Astrocyte of the cerebellum (primary cell): ENCODE measurements at places on chromosomes 4 and X.
A peak's percentile ranks its signal among the peaks of the same experiment; 100 is the strongest.

DNA sequence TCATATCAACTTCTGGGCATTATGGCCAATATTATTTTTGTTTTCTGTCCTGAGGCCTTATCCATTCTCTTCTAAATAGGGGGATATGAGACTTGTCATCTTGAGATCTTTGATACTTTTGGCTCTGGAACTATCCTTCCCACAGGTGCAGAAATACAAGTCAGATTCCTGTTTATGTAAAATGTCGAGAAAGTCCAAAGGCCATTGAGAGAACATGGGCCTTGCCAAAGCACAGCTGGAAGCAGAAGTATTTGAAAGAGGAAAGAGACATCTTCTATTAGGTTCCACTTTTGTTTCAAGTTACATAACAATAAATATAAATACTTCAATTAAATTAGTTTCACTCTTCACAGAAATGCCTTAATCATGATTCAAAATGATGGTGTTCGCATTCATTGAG is 20.8 kb upstream of the PRSS48 start:
- DNase-seq: no peak

DNA sequence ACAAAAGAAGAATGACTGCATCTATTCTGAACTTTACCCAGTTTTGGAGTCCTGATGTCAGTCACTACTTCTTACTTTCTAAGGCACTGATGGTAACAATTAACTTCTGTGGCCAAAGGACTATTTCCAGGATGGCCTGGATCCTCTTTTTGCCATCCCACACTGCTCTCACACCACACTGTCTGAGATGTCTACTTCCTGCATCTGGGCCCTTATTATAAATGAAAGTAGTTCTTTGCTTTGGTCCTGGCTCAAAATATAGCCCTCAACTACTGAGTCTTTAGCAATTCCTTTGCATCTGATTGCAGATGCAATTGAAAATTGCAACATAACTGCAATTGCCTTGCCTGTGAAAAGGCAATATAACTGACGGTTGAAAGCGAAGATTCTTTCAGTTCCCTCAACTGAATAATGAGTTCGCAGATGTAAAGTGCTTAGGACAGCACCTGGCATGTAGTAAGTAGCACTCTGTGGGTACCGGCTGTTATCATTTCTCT is 44.2 kb downstream of the COQ2 start:
- DNase-seq: no peak

GRCh38 chr4:153246446-153247115 is 42.3 kb downstream of the TRIM2 start:
- DNase-seq: no peak

- DNase-seq: peak; percentile 35
These were observed 45.8 kb downstream of the ANXA10 start for GRCh38 chr4:168138143-168138542.

DNA sequence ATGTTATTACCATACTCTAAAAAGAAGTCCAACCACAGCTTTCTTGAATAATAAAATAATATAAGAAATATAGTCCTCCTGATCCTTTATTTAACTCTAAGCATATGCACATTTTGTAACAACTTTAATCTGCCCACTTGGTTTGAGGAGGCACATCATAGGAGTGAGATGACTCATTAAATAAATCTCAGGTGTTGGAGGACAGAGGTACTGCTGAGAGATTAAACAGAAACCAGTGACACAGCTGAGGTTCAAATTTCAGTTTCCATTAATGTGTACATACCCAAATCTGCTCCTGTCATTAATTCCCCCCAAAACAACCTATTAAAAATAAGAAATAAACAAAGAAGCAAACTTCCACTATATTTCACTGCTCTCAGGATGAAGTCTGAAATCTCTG is 211.0 kb downstream of the KCTD8 start:
- DNase-seq: no peak

DNA sequence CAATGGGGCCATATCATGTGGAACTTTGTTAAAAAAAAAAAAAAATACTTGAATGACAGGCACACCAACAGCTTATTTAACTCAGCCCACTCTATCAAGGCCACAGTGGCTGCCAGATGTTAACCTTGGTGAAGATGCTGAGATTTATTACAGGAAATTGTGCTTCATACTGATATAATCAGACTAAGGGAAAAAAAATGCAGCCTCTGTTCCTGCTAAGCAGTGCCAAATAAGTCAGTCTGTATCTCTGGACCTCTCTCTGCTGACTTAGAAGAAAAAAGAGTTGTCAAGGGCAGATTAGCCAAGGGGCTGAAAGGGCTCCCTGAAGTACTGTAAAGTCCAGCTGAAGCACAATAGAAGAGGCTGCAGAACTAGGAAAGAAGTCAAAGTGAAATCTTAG is 677.7 kb upstream of the HTR2C start:
- no peak for DNase-seq

GRCh38 chr4:70721747-70722146 is at the start of gene RUFY3:
Gene RUFY3 (plus strand): TSS chr4:70721964. CDS start chr4:70722574, 610 bp downstream.
- DNase-seq: peak; percentile 93

DNA sequence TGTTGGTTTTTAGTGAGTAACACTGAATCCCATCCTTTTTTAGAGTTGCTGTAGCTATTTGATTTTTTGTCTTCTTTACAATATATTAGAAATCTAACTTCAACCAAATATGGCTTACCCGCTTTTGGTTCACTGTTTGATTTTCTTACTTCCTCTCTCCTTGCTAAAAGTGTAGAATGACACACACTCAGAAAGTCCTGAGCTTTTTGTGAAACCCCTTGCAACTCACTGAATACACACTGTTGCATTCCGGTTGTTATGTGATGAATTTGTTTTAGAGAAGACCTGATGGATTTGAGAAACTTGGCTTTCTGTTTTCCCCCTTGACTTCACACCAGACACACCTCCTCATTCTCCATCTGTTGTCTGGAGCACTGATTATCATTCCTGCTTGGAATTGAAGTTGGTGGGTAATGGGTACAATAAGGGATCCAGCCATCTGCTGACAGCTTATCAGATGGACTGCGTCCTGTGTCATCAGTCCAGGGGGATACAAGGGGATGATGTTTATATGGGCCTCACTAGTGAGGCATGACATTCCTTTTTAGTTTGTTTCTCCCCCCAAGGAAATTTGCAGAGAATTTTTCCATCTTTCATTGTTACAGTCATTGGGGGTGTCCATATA is 5.2 kb downstream of the TMEM164 start:
- no peak for DNase-seq

GRCh38 chrX:36528661-36529060 is 479.5 kb upstream of the FAM47C start:
- no peak for DNase-seq

DNA sequence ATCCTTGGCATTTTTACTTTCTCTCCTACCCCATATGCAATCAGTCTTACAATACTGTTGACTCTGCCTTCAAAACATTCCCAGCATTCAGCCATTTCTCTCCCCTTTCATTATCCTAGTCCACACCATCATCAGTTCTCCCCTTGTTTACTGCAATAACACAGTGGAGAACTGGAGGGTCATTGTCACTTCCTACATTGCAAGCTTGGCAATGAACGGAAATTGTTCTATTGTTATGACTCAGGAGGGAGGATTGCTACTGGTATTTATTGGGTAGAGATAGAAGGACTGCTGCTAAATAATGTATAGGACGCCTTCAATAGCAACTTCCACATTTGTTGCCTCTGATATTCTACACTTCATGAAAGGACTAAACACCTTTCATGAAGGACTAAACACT is 231.8 kb downstream of the BANK1 start:
- no peak for DNase-seq

DNA sequence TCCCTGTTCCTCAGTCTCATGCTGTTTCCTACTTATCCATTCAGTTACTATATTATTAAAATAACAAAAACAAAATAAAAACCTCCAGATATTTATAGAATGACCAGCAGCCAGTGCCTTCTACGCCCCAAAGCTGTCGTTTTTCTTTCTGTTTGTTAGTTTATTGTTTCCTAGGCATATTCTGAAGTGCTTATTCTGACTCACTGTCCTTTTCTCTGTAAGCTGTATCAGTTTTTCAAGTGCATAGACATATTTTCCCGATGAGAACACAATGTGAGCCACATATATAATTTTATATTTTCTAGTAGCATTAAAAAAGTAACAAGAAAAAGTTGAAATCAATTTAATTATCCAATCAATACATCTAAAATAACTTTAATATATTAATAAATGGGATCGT is 2158.6 kb upstream of the TENM3 start:
- no peak for DNase-seq

DNA sequence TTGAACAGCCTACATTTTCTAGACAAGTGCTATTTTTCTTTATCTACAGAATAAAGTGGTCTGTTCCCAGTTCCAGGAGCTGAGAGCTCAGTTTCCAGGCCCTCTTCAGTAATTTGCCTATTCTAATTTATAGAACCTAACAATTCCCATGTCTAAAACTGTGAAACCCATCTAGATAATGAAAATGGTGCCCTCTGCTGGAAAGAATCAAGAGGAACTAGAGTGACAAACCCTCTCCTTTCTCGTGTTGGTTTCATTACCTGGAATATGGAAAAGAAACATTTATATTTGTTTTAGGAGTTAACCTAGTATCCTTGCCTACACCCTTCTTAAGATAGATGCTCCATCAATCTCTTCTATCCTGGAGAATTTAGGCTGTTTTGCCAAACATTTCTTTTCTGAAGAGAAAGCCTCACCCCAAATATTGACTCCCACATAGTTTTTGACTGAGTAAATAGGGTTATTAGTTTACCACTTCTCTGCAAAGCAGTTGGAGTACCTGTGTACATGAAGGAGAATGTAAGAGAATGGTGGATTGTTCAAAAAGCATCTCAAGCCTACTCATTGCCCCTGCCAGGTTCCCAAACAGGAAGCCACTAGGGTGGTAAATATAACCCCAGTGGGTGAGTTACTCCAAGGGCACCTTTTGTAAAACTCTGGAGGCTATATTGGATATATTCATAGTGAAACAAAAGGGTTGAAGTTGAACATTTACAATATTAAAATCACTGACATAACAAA is 121.6 kb downstream of the RASL11B start:
- DNase-seq: peak; percentile 65

DNA sequence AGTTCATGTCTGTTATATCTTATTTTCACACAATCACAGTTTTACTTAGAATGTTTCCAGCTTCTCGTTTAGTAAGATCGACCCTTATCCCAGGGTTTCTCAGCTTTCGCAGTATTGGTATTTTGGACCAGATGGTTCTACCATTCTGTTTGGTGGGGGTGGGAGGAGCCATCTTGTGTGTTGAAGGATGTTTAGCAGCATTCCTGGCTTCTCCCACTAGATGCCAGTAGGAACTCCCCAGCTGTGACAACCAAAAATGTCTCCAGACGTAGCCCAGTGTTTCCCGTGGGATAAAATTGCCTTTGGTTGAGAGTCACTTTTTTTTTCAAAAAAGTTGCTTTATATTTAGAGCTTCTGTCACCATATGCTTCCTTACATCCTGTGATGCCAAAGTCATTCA is 90.9 kb upstream of the TLR2 start:
- DNase-seq: no peak

GRCh38 chr4:73589261-73589847 is 30.9 kb downstream of the RASSF6 start:
- DNase-seq: peak; percentile 61

- DNase-seq: no peak
These were observed 1658.0 kb downstream of the STIM2 start for GRCh38 chr4:28518561-28519165.

DNA sequence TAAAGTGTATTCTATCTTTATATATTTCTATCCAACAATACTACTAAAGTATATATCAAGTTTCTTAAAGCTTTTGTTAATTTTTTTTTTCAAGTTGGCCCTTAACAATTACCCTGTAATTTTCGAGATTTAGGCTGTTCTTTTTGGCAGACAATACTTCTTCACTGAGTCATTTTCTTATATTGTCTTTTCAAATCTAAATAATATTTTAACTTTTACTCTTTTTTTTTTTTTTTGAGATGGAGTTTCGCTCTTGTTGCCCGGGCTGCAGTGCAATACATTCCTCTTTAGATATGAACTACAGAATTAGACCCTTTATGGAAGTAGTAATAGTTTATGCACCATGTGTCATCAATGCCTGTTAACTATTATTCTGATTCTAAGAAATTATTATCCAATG is 120.7 kb downstream of the GLRA3 start:
- DNase-seq: no peak

DNA sequence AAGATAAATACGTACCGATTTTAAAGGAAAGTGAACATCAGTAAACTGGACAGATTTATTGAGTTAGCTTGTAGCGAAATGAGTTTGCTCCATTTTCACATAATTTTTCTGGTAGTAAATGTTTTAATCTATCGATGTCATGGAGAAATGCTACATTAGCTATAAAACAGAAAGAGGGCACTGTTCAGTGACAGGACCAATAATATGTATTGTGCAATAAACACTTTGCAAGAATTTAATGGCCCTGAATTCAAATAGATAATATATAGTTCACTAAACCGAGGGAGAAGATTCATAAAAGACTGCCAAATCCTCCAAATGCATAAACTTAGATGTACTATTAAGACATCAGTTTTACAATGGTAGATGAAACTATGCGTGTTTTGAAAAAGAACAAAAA is 516.3 kb downstream of the ADGRL3 start:
- no peak for DNase-seq

DNA sequence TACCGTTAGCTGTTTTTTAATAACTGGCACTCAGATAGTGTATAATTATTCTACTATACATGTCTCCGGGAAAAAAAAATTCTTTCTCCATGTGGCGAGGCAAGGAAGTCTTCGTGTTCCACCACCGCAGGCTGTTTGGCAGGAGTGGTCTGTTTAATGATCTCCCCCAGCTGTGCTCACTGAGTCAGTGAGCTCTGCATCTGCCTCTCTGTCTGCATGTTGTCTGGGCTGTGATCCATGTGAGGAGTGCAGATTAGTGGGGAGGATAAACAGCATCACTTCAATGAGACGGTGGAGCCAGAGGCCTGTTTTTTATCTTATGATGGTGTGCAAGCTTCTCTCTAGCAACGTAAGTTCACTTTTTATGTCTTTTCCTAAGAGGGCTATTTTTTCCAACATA is 69.8 kb downstream of the RPS3A start:
- peak; percentile 97 for DNase-seq

- peak; percentile 80 for DNase-seq
These were observed 224.0 kb downstream of the APBB2 start for GRCh38 chr4:40990236-40990898.

GRCh38 chr4:25903900-25904747 is 9.9 kb upstream of the SMIM20 start:
- DNase-seq: no peak

- peak; percentile 84 for DNase-seq
These were observed 43.2 kb downstream of the ZBTB49 start for GRCh38 chr4:4333265-4333706.

- no peak for DNase-seq
These were observed at the start of gene IRAK1 for GRCh38 chrX:154019633-154020528. Gene IRAK1 (minus strand): TSS chrX:154019902. CDS start chrX:154019812, 90 bp downstream.

DNA sequence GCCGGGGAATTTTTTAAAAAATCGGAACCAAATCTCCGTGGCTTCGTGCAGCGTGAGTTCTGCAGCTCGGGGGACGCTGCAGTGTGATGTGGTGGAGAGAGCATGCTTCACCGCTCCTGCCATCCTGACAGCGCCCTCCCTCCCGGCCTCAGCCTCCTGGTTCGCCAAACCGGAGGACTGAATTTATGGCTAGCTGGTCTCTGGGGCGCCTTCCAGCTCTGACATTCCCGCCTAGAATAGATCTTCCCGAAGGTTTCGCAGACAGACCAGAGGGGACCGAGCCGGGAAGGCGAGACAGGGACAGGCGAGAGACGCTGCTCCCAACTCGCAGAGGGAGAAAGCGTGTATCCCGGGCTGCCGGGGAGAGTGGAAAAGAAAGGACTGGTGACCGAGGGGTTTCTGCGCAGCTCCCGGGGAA is 25.9 kb downstream of the HOPX start:
- DNase-seq: no peak
